ENCODE measurements at places on chromosomes 2 and 18. TPM values are rescaled to one million over a fixed set of nuclear protein-coding genes. Genes with fewer than 3 reads are reported as not detected.

DNA sequence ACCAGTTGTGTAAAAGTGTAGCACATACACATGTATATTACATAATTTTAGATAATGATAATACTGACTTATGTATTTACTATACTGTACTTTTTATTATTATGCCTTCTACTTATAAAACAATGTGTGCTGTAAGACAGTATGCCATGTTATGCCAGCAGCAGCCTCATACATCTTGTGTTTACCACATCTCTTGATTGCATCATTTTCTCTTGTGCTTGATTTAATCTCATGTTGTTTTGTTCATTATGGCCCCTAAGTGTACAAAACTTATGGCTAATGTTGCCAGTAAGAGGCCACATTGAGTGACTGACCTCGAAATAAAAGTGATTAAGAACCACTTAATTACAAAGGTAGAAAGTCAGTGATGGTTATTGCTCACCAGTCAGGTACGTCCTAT is 128.0 kb upstream of the SP5 start:
- H3K36me3 ChIP-seq: no peaks in the 10 kb centered on the region
- H3K4me1 ChIP-seq: no peaks in the 10 kb centered on the region
- no peaks in the 10 kb centered on the region for H3K27me3 ChIP-seq
- no peak for DNase-seq
- H3K4me3 ChIP-seq: no peak overlapping the region

- no peak overlapping the region for H3K27ac ChIP-seq
- H3K36me3 ChIP-seq: no peaks in the 10 kb centered on the region
- H3K27me3 ChIP-seq: no peaks in the 10 kb centered on the region
- DNase-seq: no peak
Observed at GRCh38 chr2:194723446-194723845, 933.6 kb upstream of the SLC39A10 start.

DNA sequence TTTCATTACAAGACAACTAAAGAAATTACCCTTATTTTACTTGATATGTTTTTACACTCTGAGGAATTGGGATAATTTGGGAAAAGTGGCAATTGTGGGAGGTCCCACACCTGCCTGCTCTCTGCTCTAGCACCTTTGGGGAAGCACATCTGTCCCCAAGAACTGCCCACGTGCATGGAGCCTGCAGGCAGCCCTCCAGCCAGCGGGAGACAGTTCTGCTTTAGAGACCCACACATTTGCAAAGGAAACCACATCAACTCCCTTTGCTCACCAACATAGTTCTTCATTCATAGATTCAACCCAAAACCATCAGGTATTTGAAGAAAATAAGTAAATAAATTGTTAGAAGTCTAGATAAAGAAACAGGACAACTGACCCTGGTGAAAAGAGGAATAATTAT is 239.9 kb upstream of the ID2 start:
- H3K36me3 ChIP-seq: no peaks in the 10 kb centered on the region
- H3K4me3 ChIP-seq: no peak overlapping the region
- H3K4me1 ChIP-seq: no peaks in the 10 kb centered on the region
- no peak overlapping the region for H3K27ac ChIP-seq
- H3K27me3 ChIP-seq: no peaks in the 10 kb centered on the region

DNA sequence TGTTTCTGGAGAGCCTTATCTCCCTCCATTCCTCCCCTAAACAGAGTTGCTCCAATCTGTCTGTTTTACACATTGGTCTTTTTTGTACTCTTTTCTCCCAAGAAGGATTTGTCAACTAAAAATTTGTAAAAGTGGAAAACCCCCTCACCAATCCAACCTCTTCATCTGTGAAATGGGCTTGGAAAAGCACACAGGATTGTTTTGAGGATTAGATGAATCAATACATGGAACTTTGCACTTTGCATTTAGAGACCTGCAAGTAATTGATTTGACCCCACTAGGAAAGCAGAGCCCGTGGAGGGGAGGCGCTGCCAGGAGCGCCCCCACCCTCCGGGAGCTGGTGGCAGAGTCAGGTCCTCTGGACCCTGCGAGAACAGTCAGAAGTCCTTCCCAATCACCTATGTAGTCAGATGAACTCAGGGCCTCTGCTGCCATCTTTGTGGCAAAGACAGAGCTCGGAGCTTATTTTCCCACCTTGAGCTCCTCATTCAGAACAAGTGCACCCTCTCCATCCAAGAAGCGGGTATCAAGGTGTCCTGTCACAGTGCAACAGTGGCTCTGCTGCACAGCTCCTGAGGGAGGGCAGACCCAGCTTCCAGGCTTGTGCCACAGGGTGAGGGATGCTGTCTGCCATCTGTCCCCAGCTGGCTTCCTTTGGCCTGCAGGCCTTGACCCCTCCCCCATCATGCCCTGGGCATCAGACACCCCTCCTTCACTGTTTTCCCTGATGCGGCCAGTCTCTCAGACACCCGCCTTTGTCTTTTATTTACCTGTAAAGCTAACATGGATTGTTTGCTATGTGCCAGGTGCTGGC is 1.7 kb upstream of the TMEM185B start:
- no peak for DNase-seq
- peak overlapping the region; percentile 89 for H3K27ac ChIP-seq
- no peaks in the 10 kb centered on the region for H3K27me3 ChIP-seq

DNA sequence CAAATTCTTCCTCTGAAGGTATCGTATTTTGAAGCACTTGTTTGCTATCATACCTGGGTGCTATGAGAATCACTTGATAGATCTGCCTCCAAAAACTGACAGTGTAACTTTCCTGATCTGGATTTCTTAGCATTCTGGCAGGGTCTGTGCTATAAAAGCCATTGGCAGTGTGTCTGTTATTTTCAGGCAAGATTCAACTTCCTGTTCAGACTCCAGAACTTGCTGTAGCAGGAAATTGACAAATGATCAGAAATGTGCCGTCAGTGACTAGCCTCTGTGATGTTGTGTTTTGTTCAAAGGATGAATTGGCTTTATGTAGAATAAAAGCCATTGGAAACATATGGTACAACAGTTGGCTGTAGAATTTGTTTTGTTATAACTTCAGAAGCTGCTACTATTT is 273.3 kb downstream of the PTPRM start:
- DNase-seq: no peak
- no peaks in the 10 kb centered on the region for H3K36me3 ChIP-seq
- H3K4me1 ChIP-seq: no peaks in the 10 kb centered on the region

DNA sequence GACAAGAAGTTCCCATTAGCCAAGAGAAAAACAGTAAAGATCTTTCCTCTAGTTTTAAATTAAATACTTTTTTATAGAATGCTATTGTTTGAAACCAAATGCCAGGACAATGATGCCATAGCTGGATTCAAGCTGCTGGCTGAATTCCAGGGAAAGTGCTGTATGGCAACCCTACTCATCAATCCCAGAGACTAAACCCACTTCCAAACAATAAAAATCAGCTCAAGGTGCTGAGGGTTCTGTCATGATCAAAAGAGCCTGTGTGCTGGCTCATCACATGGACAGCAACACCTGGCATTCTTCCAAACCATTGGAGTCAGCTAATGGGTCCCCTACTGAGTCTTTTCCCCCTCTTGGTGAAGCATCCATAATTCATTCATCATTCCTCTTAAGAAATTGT is 53.7 kb upstream of the PARD3B start:
- H3K4me3 ChIP-seq: no peak overlapping the region
- DNase-seq: no peak
- no peaks in the 10 kb centered on the region for H3K36me3 ChIP-seq
- H3K27ac ChIP-seq: no peak overlapping the region
- no peaks in the 10 kb centered on the region for H3K4me1 ChIP-seq
- H3K27me3 ChIP-seq: no peaks in the 10 kb centered on the region

DNA sequence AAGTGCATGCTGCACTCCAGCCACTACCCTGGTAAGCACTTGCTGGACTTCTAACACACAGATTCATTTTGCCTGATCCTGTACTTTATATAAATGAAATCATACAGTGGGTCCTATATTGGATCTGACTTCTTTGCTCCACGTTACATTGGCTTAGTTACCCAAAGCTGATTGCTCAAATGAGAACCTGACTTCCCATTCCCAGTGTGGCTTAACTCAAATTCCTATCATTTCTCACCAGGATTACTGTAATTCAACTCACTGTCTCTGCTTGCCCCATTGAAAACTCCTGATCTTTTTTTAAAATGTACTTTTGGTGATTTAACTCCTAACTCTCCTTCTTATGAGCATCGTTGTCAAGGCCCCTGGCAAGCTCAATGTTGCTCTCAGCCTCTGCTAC is 1.4 kb downstream of the RSAD2 start:
- H3K36me3 ChIP-seq: no peaks in the 10 kb centered on the region
- H3K27me3 ChIP-seq: peaks cover 4% of the 10 kb centered on the region
- no peak for DNase-seq
- H3K27ac ChIP-seq: no peak overlapping the region
- H3K4me1 ChIP-seq: no peaks in the 10 kb centered on the region
- H3K4me3 ChIP-seq: no peak overlapping the region

- no peaks in the 10 kb centered on the region for H3K36me3 ChIP-seq
- no peaks in the 10 kb centered on the region for H3K4me1 ChIP-seq
- no peaks in the 10 kb centered on the region for H3K27me3 ChIP-seq
- DNase-seq: no peak
- no peak overlapping the region for H3K27ac ChIP-seq
- no peak overlapping the region for H3K4me3 ChIP-seq
Observed at GRCh38 chr2:100234141-100234540, 88.2 kb downstream of the LONRF2 start.

DNA sequence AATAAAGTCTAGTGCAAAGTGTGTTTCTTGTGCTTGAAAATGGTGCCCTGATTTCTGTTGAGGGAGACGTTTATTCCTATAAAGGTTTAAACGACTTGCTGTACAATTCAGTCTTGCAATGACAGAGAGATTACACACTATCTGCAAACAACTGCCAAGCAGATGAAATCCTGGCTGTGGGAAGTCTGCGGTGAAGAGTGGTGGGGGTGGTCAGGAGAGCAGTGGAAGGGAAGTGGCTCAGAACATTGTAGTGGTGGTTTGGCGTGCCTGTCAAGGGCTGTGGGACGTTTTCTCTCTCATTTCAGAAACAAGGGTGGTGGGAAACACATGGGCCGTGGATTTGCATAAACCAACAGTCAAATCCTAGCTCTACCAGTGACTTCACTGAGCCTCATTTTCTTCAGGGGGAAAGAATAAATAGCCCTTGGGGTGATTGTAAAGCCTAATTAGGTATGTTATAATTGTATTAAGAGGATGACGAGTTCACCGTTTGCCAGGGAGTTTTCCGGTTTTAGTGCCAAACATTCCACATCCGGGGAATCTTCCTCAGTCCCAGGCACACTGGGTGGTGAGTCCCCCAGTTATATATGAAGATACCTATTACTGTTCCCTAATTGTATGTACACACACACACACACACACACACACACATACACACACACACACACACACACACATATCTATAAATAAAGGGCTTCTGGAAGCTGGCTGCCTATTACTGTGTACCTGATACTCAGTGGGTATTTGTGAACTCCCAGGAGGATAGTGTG is 115.0 kb downstream of the SPTBN1 start:
- no peaks in the 10 kb centered on the region for H3K27me3 ChIP-seq
- H3K4me3 ChIP-seq: no peak overlapping the region
- peak overlapping the region; percentile 90 for H3K27ac ChIP-seq
- H3K4me1 ChIP-seq: peaks cover 81% of the 10 kb centered on the region
- no peaks in the 10 kb centered on the region for H3K36me3 ChIP-seq

DNA sequence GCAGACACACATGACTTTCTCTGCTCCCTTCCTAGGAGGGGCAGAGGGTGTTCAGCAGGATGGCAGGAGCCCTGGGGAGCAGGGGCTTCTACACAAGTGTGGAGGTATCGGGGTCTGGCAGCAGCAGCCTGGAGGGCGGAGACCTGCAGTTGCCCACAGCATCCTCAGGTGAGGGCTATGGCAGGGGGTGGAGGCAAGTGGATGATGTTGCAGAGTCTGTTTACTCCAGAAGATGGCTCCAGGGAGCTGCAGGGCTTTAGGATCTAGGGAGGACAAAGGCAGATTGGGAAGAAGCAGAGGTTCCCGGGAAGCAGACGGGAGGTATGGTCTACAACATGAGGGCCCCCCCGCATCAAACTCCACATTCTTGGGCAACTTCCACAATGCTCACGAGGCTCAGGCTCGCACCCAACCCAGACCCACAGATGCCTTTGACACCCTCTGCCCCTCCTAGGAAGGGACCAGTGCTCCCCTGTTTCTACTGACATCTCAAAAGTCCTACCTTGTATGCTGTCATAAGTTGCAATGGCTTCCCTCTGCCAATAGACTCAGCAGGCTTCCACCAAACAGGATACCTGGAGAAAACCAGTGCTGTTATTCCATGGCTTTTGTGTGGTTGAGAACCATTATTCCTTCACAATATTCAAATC is 12.0 kb upstream of the ATP6V1C2 start:
- DNase-seq: no peak
- H3K27ac ChIP-seq: no peak overlapping the region
- no peaks in the 10 kb centered on the region for H3K36me3 ChIP-seq
- no peaks in the 10 kb centered on the region for H3K4me1 ChIP-seq

DNA sequence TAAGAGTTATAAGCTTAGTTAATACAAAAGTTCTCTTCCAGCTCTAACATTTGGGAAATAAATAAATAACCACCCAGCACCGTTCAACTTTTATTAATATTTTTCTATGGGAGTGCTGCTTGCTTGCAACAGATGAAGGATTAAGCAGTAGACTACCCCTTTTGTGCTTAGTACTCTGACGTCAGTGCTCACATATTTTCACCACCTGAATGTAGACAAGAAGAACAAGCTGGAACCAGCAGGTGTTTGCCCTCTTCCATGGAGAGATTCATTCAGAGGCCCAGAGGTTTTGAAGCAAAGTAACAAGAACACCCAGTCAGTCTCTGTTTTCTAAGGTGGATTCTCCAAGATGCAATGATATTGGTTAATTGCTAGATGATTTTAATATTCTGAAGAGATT is 307.1 kb upstream of the PIK3C3 start:
- H3K4me3 ChIP-seq: no peak overlapping the region
- no peaks in the 10 kb centered on the region for H3K36me3 ChIP-seq
- no peaks in the 10 kb centered on the region for H3K27me3 ChIP-seq
- no peak for DNase-seq
- no peak overlapping the region for H3K27ac ChIP-seq

DNA sequence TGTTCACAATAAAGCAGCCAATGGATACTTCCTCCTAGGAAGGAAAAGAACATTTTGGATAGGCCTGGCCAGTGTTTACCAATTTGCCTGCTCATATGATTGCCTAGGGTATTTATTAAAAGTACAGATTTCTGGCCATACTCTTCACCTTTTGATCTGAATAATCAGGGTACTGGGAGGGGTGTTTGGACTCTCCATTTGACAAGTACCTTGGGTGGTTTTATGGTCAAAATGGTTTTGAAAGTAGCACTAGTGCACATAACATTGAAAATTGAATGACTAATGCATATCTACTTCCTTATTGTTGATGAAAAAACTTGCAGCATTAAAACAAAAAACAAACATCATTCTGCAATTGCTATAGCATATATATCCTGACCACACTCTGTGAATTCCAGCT is 333.3 kb upstream of the CDH2 start:
- H3K27me3 ChIP-seq: no peaks in the 10 kb centered on the region
- no peak overlapping the region for H3K27ac ChIP-seq
- no peak overlapping the region for H3K4me3 ChIP-seq
- H3K4me1 ChIP-seq: no peaks in the 10 kb centered on the region
- no peaks in the 10 kb centered on the region for H3K36me3 ChIP-seq

GRCh38 chr18:9516437-9517064 is 41.2 kb downstream of the RALBP1 start:
- peaks cover 3% of the 10 kb centered on the region for H3K36me3 ChIP-seq
- no peak for DNase-seq
- H3K27me3 ChIP-seq: no peaks in the 10 kb centered on the region
- H3K27ac ChIP-seq: no peak overlapping the region
- no peak overlapping the region for H3K4me3 ChIP-seq

Gene OXER1
- total RNA-seq: 0.10 TPM

Gene TDRD15
- not detected for total RNA-seq

Gene LIMS1
- total RNA-seq: 101 TPM

Gene ANKZF1
- total RNA-seq: 36.2 TPM

Gene DYSF
- 0.31 TPM for total RNA-seq

Gene ACOXL
- total RNA-seq: 4.9 TPM

Measured in Panc1 (cell line).